ENCODE measurements at places on chromosomes 7 and 10.

DNA sequence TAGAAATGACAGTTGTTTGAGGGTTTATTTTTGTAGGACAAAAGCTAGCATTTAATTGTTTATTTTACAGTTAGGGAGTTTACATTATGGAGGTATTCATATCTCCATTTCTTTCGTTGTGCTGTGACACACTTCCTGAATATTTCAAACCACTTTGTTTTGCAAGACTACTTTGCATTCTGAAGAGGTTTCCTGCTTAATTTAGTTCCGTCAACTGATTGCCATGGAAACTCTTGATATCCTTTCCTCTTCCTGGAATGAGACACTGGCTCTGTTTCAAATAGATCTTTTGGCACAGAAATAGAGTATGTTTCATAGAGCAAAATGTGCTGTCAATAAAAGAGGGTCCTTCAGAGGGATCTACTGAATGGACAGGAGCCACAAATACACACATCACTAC is 159.5 kb upstream of the AGR3 start:
- no peak for DNase-seq

DNA sequence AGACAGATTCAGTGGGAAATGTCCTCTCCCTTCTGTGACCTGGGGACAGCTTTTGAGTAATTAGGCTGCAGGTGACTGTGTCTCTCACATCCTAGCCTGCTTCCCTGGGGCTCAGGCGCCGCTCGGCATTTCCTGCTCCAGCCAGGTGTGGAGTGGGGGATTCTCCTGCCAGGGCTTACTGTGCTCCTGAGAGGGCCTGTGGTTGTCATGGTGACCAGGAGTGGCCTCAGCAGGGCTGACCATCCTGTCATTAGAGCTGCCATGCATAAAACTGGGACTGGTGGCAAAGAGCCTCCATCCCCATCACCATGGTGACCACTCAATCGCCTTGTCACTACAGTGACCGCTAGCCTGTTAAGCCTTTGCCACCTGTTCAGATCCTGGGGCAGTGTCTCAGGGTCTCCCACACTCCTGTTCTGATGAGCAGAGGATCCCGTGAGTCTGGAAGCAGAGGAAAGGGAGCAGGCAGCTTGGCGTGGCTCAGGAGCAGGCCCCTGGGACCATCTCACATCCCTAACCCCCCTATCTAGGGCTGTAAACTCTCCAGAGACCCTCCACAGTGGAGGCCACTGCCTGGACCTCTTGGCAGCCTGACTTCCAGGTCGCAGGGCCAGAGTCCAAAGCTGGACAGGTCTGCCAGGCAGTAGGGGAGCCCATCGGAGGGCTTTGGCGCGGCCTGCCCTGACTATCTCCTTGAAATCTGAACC is at the start of gene GCK:
TSS of gene GCK (minus strand) at position 154 of the 707 bp plus-strand sequence. CDS start 486 bp downstream, outside the sequence.
- DNase-seq, result no peak

DNA sequence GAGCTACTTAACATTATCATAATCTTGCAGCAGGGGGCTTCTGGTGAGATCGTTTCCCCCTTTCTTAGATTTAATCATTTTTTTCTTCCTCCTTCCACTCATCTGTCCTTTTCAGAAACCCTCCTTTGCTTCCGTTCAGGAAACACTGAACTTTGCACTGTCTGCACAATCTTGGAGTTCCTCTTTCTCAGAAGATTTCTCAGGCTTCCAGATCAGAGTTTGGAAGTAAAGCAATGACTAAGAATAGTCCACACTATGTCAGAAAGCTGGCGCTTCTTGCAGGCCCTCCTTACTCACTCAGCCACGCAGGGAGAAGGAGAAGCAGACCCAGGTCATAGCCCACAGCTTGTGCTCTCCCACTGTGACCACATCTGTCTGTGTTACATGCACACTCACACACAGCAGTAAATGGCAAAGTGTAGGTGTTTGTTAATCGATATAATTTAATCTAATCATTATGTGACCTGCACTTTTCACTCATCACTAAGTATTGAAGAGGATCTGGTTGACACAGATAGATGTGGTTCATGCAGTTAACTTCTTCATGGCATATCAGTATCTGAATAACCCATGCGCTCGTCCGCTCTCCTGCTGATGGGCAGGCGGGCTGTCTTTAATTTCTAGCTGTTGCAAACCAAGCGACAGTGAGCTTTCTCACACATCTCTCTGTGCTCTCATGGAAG is 30.2 kb downstream of the ALOX5 start:
- no peak for DNase-seq

DNA sequence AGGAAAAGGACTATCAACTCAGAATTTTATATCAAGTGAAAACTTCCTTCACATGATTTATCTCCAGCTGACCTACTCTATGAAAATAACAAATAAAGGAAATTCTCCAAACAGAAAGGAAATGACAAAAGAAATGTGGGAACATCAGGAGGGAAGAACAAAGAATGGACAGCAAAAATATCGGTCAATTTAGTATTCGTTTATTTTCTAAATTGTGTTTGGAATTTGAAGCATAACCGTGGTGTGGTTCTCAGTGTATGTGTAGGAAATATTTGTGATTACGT is 8.7 kb downstream of the WDR37 start:
- no peak for DNase-seq

- DNase-seq, result no peak
These were observed 218.6 kb upstream of the FZD1 start for GRCh38 chr7:91045606-91046005.

- DNase-seq, result no peak
These were observed 39.8 kb downstream of the THSD7A start for GRCh38 chr7:11792166-11792565.

DNA sequence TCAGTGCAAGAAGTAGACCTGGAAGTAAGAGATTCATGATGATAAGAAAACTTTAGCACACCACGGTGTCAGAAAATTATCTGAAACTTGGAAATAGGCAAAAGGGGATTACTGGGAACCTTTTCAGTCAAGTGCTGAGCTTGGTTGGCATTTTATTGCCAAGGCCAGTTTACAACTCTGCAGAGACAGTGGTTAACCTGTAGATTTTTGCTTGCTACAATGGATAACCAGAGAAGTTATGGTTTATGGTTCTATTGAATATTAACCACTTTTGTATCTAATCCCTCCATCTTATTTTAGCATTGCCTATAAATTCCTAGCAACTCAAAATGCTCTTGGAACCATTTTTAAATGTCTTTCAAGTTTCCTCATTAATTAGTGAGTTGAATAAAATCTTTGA is 13.3 kb upstream of the GRM8 start:
- no peak for DNase-seq

DNA sequence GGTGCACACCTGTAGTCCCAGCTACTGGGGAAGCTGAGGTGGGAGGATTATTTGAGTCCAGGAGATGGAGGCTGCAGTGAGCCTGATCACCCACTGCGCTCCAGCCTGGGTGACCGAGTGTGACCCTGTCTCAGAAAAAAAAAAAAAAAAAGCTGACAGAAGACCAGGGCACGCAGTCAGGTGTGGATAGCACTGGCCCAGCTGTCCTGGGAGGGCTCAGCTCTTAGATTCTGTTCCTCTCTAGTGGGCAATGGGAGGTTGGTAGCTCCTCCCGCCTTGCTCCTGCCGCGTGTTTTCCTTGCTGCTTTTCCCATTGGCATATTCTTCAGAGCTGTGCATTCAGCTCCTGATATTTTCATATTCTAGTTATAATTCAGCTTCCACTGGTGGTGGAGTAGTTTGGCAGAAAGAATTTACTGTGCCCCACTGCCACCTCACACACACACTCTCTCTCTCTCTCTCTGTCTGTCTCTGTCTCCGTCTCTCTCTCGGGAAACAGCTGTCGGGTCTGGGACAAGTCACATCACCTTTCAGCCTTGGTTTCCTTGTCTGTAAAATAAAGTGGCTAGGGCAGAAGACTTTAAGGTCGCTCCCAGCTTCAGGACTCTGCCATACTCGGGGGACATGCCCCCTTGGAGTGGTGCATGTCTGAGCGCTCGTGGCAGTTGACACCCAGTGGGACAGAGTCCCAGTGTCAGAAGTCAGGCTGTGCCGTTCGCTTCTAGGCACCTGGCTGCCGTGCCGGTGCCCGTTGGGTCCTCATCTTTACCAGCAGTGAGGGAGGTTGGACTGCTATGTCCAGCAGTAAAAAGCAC is 25.9 kb upstream of the ANKRD2 start:
- no peak for DNase-seq

- DNase-seq, result no peak
These were observed 2.3 kb downstream of the HKDC1 start for GRCh38 chr10:69222157-69223027.

GRCh38 chr7:42197451-42197850 is 39.6 kb downstream of the GLI3 start:
- no peak for DNase-seq

DNA sequence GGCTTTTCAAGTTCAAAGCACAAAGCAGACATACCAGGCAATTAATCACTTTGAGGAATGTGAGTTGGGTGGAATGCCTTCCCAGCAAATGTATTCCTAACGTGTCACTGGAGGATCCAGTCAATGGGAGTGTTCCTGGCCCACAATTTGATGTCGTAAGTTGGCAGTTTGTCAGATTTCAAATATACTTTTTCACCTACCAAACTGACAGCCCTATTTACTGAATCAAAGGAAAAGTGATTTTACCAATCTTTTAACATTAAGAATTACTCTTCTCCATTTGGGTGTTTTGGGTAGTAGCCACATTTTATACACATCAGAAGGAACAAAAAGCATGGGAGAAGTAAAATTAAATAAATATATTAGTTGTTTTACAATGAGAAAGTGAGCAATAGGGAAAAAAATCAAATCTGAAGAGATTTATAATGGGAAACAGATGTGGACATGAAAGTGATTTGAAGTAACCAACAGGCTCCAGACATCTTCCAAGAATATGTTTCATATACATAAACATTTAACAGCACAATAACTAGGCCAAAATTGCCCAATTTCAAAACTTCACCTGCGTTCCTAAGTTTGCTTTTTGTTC is 222.9 kb downstream of the MTERF1 start:
- no peak for DNase-seq

DNA sequence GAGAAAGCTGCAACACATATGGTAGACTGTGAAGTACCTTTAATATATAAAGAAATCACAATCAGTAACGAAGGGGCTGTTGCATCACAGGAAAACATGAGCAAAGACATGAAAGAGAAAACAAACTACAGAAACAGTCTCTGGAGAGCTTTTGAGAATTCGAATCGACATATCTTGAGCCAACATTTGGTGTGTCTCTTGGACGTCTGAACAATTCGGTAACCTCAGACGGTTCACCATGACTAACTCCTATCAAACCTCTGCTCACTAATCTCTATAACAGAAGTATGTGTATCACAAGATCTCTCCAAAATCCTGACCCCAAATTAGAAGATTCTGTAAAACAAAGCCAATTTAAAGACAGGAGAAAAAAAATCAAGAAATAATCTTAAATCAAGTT is 262.0 kb upstream of the YAE1 start:
- DNase-seq, result no peak

DNA sequence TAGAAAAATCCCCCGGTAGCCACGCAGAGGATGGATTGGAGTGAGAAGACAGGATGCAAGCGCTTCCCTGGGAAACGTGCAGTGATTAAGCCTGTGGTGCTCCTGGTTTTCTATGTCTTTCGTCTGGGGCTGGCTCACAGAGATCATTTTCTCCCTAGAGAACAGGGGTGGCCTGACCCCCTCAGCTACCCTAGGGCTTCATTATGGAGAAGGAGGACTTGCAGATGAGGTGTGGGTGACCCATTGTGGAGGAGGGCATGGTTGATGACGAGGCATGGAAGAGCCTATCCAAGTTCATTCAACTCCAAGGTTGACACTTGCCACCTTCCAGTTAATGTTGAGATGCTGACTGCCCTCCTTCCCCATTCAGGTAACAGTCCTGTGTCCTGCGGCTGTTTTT is 75.9 kb downstream of the VSTM4 start:
- no peak for DNase-seq

DNA sequence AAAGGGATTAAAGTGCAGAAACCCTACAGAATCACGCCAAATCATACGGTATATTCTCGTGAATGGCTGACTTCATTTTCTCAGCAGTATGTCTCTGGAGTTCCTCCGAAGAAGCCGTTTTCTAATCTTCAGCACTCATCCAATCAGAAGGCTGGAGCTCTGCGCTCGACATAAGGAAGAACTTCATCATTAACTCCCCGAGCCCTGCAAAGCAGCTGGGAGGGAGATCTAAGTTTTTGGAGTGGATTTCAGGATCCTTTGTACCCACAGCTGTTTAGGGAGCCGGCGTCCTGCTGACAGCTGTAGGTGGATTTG is 40.7 kb upstream of the SDK1 start:
- no peak for DNase-seq

- DNase-seq, result no peak
These were observed 130.8 kb downstream of the PRPF18 start for GRCh38 chr10:13717571-13717935.

DNA sequence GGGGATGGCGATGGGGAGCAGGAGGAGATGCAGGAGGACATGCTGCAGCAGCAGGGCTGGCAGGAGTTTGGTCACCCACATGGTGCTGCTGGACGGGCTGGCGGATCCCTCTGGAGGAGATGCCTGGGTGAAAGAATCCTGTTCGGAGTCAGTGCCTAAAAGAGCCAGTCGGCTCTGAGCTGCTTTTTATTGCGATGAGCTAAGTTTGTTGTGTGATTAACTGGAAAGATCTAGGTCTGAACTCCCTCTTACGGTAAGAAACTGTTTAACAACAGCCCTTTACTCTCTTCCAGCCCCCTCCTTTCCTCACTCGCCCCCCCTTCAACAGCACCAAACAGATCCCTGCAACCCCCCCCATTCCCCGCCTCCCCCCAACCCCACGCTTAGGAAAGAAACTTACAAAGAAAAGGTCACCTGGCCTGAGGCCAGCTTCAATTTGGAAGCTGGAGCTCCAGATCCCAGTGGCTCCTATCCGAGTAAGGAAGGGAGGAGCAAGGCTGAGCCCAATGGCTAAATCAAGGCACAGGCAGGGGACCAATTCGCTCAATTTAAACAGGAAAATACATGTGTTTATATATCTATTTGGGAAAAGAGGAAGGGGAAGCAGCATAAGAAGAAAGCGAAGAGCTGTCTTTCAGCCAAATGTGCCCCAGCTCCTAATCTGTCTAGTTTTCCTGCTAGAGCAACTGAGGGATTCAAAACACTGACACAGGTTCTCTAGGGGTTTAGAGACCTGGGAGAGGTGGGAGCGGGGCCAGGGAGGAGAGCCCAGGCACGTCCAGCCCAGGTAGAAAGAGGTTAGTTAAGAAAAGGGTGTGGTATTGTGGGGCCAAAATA is at the start of gene HGF:
TSS of gene HGF (minus strand) at position 157 of the 837 bp plus-strand sequence. CDS start at position 81, 76 bp downstream.
- DNase-seq, result no peak

GRCh38 chr7:103134836-103135554 is 13.9 kb downstream of the NAPEPLD start:
- DNase-seq, result no peak

DNA sequence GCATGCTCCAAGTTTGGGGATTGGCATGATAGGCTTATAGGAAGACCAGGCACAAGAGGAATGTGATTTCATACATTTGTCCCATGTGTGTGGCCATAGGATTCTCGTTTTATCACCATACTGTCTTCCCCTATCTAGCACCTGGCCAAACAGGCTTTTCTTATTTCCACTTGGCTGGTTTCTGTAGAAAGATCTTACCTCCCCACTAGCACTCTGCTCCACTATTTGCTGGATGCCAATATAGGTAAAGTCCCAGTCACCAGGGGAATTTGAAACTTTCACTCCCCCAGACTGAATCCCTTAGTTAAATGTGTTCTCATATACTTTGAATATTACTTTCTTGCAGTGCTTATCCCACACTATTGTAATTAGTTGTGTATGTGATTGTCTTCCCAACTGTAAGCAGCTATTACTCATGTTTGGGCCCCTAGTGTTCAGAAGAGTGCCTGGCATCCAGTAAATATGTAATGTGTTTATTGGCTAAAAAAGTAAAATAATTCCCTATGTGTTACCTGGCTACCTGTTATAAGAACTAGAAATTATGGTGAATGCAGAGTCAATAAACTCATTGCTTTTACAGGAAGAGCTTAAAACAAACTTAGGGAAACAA is 109.0 kb downstream of the LRMDA start:
- DNase-seq, result no peak

All from effector CD8-positive, alpha-beta T cell (primary cell).